ENCODE measurements at places on chromosomes 3 and 15.

GRCh38 chr15:25944386-25944785 lies 81.3 kb upstream of the ATP10A start:
- DNase-seq = no peak

DNA sequence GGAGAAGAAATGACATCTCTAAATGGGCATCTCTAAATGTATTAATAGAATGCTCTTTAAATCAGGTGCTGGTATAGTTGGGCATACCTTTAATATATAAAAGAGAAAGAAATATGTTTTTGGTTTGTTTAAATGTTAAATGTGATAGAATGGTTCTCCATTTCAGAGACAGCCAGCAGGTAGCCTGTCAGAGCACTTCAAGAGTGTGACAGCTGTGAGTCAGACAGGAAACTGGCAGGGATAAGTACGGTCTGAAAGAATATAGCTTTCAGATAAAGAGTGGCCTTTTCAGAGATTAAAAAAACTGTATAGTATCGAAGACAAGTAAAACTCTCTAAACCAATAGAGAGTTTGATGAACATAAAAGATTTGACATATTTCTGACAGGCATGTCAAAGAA lies 654.1 kb downstream of the IGSF11 start:
- no peak for DNase-seq

DNA sequence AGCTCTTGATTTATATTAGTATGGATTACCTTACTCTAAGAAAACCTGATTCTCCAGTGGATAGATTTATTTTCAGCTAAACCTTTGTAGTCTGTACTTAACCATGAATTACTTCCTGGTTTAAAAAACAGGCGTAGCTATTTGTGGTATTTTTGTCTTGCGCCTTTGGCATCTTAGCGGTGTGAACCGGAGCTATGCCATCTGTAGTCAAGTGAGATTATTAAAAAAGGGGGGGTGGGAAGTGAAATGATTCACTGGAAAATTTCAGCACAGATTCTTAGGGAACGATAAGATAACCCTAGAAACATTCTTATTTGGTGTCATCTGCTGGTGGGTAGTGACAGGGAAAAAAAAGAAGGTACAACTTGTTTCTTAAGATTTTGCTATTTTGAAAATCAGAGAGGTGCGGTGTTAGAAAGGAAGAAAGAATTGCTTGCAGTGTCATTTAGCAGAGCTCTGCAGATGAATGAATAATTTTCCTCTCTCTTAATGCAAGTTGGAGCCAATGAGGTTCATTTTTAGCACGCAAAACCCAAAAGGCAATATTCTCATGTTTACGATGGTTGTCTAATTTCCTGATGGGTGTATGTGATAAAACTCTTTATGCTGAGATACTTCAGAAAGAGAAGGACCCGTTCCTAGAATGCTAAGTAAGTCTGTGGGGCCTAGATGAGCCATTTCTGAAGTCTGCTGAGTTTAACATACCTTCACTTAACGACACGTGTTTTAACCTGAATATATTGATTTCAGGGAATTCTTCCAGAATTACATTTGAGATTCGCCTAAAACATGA lies 44.0 kb downstream of the PSMD6 start:
- peak; percentile 55 for DNase-seq

GRCh38 chr15:67838789-67839332 lies 984 bp downstream of the RNU6-1 start:
- DNase-seq = no peak

GRCh38 chr15:60928970-60929369 lies 300.1 kb downstream of the RORA start:
- DNase-seq = no peak

GRCh38 chr3:74614107-74614967 lies at the start of gene CNTN3:
Gene CNTN3, minus strand, starts transcription at chr3:74614659. Its CDS starts 93,547 bp downstream, at chr3:74521112.
- DNase-seq = no peak

DNA sequence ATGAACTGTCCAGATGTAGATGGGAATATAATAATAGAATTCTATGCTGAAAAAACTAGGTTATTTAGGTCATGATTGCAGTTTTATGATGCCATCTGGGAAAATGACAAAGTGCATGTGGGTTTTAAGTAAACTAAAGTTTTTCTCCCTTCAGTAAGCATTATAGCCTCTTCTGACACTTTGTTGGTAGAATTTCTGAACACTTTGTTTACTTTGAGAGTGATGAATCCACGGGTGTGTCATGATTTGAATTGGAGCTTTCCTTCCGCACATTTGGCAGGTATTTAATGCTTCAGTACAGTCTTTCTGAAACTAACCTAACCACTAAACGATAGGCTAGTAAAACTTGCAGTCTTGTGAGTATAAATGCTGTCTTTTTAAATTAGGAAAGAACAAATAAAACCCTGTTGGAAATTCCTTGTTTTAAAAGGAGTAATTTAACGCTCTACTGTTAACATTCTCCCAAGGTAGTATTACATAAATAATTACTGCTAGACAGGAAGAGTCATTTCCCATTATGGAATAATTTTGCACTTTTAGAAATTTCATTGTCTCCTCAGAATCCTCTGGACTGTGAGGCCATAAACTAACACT lies 7.0 kb downstream of the FILIP1L start:
- no peak for DNase-seq

DNA sequence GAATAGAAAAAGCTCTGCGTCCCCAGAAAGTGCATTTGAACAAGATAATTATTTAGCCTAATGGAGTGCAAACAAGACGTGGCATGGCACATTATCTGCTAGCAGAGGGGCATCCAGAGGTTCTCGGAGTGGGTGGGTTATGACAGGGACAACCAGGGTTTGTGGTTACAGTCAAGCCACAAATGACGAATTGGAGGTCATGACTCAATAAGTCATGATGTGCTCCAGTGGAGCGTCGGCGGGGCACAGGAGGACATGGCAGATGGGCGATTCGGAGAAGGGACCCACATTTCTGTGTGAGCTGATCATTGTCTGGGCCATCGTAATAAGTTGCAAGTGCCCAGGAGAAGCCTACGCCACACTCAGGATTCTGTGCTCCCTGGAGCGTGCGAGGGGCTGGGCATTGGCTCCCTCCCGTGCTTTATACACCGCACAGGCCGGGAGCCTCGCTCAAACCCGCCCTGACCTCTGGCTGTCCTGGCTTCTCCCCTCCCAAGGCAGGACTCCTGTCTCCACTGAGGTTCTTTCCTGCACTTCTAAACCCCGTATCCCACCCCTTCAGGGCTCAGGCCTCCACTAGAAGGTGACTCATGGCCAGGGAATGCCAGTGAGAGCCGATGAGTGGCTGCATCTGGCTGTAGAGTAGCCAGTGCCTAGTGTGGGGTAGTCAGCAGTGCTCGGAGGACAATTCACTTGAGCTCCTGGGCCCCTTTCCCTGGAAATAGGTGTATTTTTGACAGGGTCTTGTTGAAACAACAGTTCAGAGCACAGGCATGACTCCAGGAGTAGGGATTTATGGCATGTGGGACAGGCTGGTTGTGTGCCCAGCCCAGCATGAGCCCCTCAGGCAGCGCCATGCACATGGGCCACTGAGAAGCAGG lies 67.4 kb downstream of the GRIP2 start:
- DNase-seq = no peak

GRCh38 chr3:43872901-43873300 lies 182.2 kb downstream of the ABHD5 start:
- no peak for DNase-seq

GRCh38 chr15:47095833-47096232 lies 621.5 kb upstream of the SEMA6D start:
- no peak for DNase-seq

- no peak for DNase-seq
Measured at GRCh38 chr15:78317145-78317836, 17.9 kb upstream of the SKIC8 start.
